ENCODE measurements at places on chromosomes 4 and X. TPM values are rescaled to one million over a fixed set of nuclear protein-coding genes. Genes with fewer than 3 reads are reported as not detected.

AKAP4 gene
- not detected for total RNA-seq

NDUFB11 gene
- total RNA-seq = 55.0 TPM

RIPPLY1 gene
- total RNA-seq = not detected

TKTL2 gene
- total RNA-seq = not detected

HEPH gene
- total RNA-seq = 0.39 TPM

CYTL1 gene
- 0.59 TPM for total RNA-seq

LRPAP1 gene
- total RNA-seq = 84.8 TPM

- no peaks in the 10 kb centered on the region for H3K27me3 ChIP-seq
- DNase-seq = no peak
- no peak overlapping the region for H3K4me3 ChIP-seq
- H3K27ac ChIP-seq = no peak overlapping the region
- no peaks in the 10 kb centered on the region for H3K36me3 ChIP-seq
Observed at GRCh38 chr4:24770667-24771066, 24.7 kb upstream of the SOD3 start.

DNA sequence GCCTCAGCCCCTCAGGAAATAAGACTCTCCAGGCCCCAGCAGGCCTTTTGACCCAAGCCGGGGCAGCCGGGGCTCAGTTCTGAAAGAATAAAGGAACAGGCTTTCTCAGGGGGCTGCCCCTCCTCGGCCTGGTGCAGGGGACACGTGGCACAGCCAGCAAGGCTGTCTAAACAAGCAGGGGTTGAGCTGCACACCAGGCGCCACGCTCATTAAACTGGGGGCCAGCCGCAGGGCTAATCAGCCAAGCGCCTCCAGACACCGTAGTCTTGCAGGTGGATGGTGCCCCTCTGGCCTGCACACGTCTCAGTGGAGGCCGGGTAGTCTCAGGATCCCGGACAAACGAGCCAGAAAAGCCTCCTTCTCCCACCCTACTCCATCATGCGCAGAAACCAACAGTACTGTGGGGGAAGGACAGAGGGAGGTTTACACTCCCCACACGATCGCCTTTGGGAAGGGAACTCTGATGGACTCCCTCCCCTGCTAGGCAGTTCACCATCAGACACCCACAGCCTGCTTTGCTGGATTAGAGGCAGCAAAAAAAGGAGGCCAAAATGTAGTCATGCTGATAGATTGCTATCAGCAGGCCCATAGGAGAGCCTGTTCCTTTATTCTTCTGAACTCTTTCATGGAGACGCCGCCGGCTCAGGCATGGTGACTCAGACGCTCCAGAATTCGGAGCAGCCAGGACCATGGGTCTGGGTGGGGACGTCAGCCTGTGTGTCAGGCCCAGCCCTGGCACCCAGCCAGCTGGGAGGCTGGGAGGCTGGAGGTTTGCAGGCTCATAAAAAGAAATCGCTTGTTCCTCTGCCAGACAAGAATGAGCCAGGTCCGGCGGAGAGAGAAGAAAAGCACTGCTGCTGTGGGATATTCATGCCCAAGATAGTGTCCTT is 342.4 kb downstream of the BCOR start:
- H3K27ac ChIP-seq = no peak overlapping the region
- H3K27me3 ChIP-seq = no peaks in the 10 kb centered on the region
- no peak overlapping the region for H3K4me3 ChIP-seq
- no peak for DNase-seq

DNA sequence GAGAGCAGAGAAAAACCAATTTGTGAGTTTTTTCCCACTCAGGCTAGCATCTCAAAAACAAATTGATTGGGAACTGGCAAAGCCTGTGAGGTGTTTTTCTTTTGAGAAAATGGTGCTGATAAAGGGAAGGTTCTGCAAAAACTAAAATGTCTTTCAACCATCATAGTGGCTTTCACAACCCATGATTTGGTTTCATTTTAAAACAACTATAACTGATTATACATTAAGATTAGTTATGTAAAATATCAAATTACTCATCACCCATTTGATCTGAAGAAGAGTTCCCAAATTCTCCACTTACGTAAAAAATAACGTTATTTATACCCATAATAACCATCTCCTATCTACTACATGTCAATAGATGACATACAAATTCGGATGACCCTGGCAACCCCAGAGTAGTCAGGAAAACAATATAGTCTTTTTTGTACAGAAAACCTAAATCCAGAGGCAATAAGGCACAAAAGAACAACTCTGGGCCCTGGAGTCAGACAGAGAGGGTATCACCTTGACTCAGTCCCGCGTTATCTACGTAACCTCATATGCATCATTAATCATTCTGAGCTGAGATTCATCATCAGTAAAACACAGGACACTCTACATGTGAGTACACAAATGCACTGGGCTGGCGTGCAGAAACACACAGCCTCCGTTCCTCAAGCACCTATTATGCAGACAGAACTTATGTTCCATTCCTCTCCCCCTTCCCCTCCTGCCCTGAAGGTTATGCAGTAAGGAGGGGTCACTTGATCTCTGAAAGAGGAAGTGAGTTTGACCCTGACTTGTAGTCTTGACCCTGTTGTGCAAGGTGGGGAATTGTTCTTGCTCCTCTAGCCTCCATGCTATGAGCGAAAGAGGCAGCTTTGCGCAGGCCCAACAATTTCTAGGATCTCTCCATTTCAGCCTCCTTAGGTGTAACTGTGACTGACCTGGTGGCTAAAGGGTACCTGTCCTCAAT is 82.2 kb downstream of the SLC9A7 start:
- H3K4me1 ChIP-seq = no peaks in the 10 kb centered on the region
- H3K27me3 ChIP-seq = no peaks in the 10 kb centered on the region
- no peak for DNase-seq
- no peak overlapping the region for H3K27ac ChIP-seq
- no peak overlapping the region for H3K4me3 ChIP-seq

DNA sequence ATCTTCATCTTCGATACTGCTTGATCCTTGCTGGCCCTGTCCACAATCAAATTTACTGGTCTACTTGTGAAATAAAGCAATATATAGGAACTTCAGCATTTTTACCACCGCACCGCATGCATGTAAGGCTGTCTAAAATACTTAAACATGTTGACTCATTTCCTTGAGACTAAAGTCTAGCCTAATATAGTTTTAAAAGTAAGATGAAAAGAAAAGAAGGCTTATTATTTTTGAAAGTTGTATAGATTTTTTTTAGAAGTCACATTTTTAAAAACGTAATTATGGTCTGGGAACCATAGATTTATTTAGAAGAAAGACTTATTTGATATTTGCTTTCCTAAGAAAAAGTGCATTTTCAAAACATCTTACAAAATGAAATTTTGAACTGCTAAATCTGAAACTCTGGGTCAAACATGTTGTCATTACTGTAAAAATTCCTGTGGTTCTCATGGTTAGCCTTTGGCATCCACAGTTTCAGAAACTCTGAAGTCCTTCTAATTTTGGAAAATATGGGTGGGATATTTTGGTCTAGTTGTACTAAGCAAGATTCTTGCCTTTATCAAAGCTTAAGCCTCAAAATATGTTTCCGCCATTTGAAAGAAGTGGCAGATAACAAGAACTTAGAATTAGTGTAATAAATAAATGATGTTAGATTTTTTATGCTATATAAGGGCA is 423.5 kb upstream of the CTSO start:
- no peaks in the 10 kb centered on the region for H3K36me3 ChIP-seq
- no peaks in the 10 kb centered on the region for H3K4me1 ChIP-seq
- no peak overlapping the region for H3K4me3 ChIP-seq
- H3K27ac ChIP-seq = no peak overlapping the region
- no peak for DNase-seq

DNA sequence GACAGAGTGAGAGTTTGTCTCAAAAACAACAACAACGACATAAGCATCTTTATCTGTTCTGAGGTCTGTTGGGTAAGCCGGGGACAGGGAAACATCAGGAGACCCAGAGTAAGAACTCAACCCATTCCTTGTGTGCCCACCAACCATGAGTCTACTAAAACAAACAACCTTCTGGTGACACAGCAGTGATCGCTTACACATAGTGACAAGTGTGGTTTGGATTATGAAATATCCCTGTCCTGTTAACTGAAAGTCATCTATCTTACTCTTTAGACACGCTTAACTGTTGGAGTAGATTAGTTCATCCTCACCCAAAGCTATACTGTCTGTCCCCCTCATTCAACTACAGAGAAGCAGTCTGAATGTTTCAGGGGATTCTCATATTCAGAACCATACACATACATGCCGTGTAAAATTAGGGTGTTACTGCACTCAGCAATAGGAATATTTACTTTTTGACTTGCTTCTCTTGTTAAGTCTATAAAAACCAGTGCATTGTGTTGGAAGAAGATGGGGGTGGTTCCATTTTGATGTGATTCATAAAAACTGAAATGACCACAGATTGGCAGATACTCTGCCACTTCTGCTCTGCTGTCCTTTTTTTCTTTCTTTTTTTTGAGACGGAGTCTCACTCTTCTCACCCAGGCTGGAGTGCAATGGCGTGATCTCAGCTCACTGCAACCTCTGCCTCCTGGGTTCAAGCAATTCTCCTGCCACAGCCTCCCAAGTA is 27.4 kb downstream of the PHKA2 start:
- no peak for DNase-seq
- no peaks in the 10 kb centered on the region for H3K36me3 ChIP-seq
- no peak overlapping the region for H3K27ac ChIP-seq
- no peaks in the 10 kb centered on the region for H3K4me1 ChIP-seq

GRCh38 chr4:139940600-139940999 is 213.4 kb downstream of the MAML3 start:
- DNase-seq = no peak
- no peaks in the 10 kb centered on the region for H3K36me3 ChIP-seq
- no peak overlapping the region for H3K4me3 ChIP-seq
- no peaks in the 10 kb centered on the region for H3K27me3 ChIP-seq

GRCh38 chrX:155744534-155744933 is 131.8 kb upstream of the TMLHE start:
- no peaks in the 10 kb centered on the region for H3K36me3 ChIP-seq
- H3K27me3 ChIP-seq = no peaks in the 10 kb centered on the region
- H3K4me1 ChIP-seq = no peaks in the 10 kb centered on the region

DNA sequence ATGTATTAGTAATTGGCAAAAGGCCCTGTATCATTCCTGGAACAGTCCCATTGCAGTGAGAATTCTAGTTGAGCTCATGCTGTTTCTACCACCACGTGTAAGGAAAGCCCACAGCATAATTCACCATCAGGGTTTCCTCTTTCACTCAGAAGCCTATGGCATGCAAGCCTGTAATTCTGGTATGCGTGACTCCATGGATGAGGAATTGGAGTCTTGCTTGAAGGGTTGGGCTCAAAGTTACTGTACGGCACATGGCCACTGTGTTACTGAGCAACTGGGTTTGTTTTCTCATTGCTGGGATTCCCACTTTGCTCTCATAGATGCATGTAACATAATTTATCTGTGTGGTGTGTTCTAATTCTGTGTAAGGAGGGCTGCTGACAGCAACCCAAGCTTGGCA is 132.3 kb upstream of the NR3C2 start:
- H3K4me1 ChIP-seq = no peaks in the 10 kb centered on the region
- no peaks in the 10 kb centered on the region for H3K27me3 ChIP-seq
- H3K36me3 ChIP-seq = no peaks in the 10 kb centered on the region
- no peak for DNase-seq

DNA sequence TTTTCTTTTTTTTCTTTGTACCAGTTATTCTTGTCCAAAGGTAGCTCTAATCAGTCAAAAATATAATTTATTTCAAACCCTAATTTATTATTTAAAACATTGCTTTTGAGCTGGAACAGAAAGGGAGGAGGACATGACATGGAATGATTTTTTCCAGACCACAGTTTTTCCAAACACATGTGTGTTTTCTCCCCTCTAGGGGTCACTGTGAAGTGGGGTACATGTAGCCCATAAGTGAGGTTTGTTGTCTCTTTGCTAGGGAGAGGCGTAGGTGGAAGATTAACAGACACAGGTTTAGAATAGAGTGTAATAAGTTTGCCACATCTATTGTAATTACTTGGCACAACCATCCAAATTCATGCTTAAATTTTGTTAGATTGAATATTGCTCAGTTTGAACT is 83.0 kb downstream of the TNIP2 start:
- no peak for DNase-seq
- peaks cover 58% of the 10 kb centered on the region for H3K36me3 ChIP-seq
- no peaks in the 10 kb centered on the region for H3K27me3 ChIP-seq
- H3K4me1 ChIP-seq = no peaks in the 10 kb centered on the region
- no peak overlapping the region for H3K4me3 ChIP-seq

- H3K27ac ChIP-seq = no peak overlapping the region
- no peaks in the 10 kb centered on the region for H3K27me3 ChIP-seq
- DNase-seq = no peak
- H3K36me3 ChIP-seq = no peaks in the 10 kb centered on the region
- H3K4me3 ChIP-seq = no peak overlapping the region
Observed at GRCh38 chrX:137194164-137194563, 160.4 kb upstream of the GPR101 start.

GRCh38 chrX:129654652-129655546 is at the start of gene APLN:
APLN (minus strand) TSS chrX:129654956; CDS start chrX:129654630, 326 bp downstream.
- peaks cover 17% of the 10 kb centered on the region for H3K4me1 ChIP-seq
- H3K4me3 ChIP-seq = peak within 1 kb of the TSS; percentile 58
- H3K27me3 ChIP-seq = peaks cover 32% of the 10 kb centered on the region
- H3K27ac ChIP-seq = no peak within 1 kb of the TSS
- H3K36me3 ChIP-seq = no peaks in the 10 kb centered on the region

DNA sequence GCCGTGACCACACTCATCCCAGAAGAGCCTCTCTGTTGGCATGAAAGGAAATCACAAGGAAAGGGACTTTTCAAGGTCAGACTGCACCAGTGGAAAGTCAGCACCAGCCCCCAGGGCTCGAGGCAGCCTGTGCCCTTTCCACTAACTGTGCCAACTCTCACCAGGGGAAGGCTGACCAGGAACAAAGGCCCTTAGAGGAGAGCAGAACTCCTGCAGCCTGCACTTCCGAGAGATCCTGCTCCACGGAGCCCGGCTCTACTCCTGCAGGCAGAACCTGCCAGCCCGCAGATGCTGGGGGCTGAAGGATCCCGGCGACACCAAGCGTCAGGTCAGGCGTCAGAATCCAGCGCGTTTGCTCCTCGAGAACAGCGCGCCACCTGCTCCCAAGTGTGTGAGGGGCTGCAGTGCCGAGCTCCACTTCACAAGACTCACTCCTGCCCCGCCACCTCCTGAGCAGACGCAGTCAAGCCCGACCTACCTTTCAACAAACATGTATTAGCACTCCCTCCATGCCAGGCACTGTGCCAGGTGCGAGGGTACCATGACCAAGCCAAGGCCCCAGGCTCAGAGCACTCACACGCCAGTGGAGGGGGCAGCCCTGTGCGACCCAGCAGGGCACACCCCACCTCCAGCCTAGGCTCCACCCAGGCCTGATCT is 13.6 kb upstream of the HELT start:
- H3K4me3 ChIP-seq = peak overlapping the region; percentile 50
- H3K27ac ChIP-seq = no peak overlapping the region
- H3K36me3 ChIP-seq = no peaks in the 10 kb centered on the region
- DNase-seq = no peak
- peaks cover 8% of the 10 kb centered on the region for H3K4me1 ChIP-seq

GRCh38 chrX:46330981-46331380 is 214.2 kb downstream of the ZNF674 start:
- H3K4me3 ChIP-seq = no peak overlapping the region
- H3K4me1 ChIP-seq = no peaks in the 10 kb centered on the region
- no peaks in the 10 kb centered on the region for H3K36me3 ChIP-seq
- H3K27me3 ChIP-seq = no peaks in the 10 kb centered on the region
- H3K27ac ChIP-seq = no peak overlapping the region

GRCh38 chr4:93384887-93385286 is 443.7 kb upstream of the ATOH1 start:
- H3K27me3 ChIP-seq = no peaks in the 10 kb centered on the region
- no peak overlapping the region for H3K4me3 ChIP-seq
- H3K36me3 ChIP-seq = no peaks in the 10 kb centered on the region
- H3K4me1 ChIP-seq = no peaks in the 10 kb centered on the region

- no peaks in the 10 kb centered on the region for H3K27me3 ChIP-seq
- no peak for DNase-seq
- no peak overlapping the region for H3K4me3 ChIP-seq
- H3K4me1 ChIP-seq = no peaks in the 10 kb centered on the region
- peak overlapping the region; percentile 100 for H3K27ac ChIP-seq
Observed at GRCh38 chr4:4270529-4270928, 19.4 kb downstream of the LYAR start.
